NCI-H2171 (cell line): ENCODE measurements at places on chromosomes 1 and 21.

- no peak for DNase-seq
These were observed 10.9 kb downstream of the TMPRSS2 start for GRCh38 chr21:41497008-41497407.

- DNase-seq, result no peak
These were observed 20.5 kb upstream of the XPR1 start for GRCh38 chr1:180611016-180611930.

- DNase-seq, result no peak
These were observed 15.7 kb downstream of the SSR2 start for GRCh38 chr1:156004843-156005584.

- peak; percentile 16 for DNase-seq
These were observed 280.7 kb downstream of the LMX1A start for GRCh38 chr1:165075725-165076370.

GRCh38 chr1:184568148-184568547 lies 181.3 kb downstream of the C1orf21 start:
- DNase-seq, result no peak

DNA sequence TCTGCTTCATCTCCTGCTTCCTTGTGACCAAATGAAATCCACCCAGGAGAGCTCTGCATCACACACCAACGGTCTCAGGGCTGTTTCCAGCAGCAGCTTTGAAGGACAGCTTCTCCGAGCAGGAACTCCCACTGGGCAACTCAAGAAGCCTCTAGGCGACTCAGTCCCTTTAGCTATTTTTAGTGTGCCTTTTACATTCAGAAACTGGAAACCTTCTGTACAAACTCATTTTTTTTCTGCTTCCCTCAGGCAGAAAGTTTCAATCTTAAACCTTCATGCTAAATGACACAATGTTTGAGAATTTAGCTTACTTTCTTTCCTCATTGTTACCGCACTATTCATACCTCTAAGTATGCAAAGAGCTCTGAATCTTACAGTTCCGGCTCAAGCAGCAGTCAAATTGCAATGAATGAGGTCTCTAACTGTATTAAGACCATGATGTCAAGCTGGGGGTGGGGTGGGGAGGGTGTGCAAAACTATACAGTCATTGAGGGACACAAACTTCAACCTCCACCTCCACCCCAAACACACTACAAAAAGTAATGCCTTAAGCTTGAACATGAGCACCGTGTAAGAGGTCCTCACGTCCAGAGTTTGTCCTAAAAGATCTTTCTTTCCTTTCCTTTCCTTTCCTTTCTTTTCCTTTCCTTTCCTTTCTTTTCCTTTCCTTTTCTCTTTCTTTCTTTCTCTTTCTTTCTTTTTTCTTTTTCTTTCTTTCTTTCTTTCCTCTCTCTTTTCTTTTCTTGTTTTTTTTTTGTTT lies 16.4 kb upstream of the TARBP1 start:
- no peak for DNase-seq

DNA sequence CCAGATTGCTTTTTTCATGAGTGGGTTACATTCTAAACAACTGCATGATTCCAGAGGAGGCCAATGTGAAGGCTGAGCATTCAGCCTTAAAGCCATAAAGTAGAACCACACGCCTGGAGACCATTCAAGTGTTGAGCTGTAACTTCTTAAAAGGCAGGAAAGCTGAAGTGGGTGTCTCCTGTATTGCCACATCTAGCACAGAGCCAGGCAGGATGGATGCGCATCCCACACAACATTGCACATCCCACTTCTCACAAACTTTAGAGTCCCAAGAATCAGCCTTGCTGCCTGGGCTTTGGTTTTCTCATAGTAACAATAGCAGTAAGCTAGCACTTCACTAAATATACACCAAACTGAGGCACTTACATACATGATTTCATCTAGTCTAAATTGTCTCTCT lies 151.7 kb downstream of the DAB1 start:
- no peak for DNase-seq

GRCh38 chr1:27166929-27167328 lies 12.0 kb upstream of the SLC9A1 start:
- DNase-seq, result no peak

DNA sequence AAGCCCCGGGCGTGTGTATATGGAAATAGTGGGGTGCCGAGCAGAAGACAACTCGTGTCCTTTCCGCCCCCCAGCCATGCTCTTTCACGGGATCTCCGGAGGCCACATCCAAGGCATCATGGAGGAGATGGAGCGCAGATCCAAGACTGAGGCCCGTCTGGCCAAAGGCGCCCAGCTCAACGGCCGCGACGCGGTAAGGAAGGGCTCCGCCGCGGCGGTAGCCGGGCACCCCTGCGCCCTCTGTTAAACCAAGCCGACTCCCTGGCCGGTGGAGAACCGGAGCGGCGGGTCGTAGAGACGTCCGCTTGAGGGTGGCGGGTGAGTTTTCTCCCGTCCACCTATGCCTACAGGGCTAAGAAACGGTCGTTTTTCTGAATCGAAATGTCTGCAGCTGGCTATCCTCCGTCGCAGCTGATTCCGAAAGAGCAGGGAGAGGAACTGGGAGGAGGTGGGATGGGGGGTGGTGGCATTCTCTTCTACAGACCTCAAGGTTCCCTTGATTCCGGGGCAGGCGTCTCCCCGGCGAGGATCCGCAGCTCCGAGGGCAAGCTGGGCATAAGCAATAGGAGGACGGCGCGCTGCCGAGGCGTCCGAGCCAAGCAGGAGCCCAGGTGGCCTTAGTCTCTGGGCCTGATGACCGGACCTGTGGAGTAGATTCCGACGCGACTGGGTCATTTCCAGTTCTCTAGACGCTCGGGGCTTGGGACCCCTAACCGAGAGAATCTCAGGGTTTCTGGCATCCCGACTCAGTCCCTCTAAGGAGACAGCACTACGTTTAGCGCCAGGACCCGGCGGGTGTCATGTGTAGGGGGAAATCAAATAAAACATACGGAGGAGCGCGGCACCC lies 856 bp downstream of the LHX9 start:
- no peak for DNase-seq

GRCh38 chr21:44019568-44019958 lies 7.5 kb downstream of the TRAPPC10 start:
- no peak for DNase-seq

- no peak for DNase-seq
These were observed 1.9 kb downstream of the ITPKB start for GRCh38 chr1:226736908-226737818.

- DNase-seq, result no peak
These were observed 14.5 kb downstream of the SSU72 start for GRCh38 chr1:1560178-1560577.

DNA sequence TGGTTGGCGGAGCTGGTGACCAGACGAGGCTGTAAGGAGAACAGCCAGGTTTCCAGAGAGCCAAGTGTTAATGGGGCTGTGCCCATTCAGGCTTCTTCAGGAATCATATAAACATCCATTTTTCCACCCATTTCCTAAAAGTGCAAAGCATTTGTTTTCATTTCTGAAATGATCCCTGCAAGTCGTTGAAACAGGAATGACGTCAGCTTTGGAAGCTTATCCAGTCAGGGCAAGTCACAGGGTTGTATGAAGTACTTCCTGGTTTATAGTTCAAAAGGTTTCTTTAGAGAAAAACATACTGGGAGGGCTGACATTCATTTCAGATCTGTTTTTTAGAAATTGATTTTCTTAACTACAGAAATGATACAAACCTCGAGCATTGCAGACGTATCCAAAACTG lies 29.2 kb downstream of the IGSF5 start:
- no peak for DNase-seq

GRCh38 chr1:161952607-161953172 lies 71.0 kb downstream of the OLFML2B start:
- DNase-seq, result no peak

GRCh38 chr1:200306944-200307754 lies 102.7 kb downstream of the ZNF281 start:
- peak; percentile 17 for DNase-seq

GRCh38 chr1:109252893-109253802 lies 3.8 kb downstream of the CELSR2 start:
- no peak for DNase-seq

DNA sequence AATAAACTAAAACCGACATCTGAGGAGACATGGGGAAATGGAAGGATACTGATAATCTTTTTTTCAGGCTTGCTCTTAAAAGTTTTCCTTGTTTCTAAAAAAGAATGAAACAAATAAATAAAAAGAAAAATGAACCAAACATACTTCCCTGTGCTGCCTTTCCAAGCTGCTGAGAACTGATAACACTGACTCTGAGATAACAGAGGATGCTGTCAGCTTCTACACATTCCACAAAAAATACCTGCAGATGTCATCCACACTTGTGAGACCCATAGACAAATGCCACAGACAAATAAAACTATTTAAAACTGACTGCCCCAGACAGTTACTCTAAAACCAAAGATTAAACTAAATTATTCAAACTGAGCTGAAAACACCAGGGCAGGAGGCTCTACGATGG lies 12.0 kb upstream of the OR6K3 start:
- DNase-seq, result no peak

GRCh38 chr1:32538887-32539583 lies at the start of gene ZBTB8A:
Gene ZBTB8A, plus strand, starts transcription at chr1:32539427. Its CDS starts 53,505 bp downstream, at chr1:32592932.
- peak; percentile 44 for DNase-seq

DNA sequence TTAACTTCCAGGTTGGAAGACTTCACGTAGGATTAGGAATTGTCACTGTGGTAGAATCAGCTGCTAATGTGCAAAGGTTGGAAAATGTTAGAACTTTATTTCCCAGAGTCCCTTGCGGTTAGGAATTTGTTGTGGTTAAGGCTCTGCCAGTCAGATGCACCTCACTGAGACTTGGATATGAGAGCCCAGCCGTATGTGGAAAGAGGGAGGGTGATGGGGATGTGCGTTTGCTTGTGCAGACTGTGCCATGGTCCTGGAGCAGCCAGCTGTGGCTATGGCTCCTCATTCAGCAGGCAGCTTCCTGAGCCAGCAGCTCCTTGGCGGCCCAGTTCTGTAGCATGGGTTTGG lies 12.5 kb downstream of the S100A10 start:
- no peak for DNase-seq

- DNase-seq, result no peak
These were observed 373.7 kb downstream of the SRGAP2C start for GRCh38 chr1:121558514-121558913.

GRCh38 chr1:106536741-106537140 lies 519.7 kb upstream of the PRMT6 start:
- DNase-seq, result no peak

DNA sequence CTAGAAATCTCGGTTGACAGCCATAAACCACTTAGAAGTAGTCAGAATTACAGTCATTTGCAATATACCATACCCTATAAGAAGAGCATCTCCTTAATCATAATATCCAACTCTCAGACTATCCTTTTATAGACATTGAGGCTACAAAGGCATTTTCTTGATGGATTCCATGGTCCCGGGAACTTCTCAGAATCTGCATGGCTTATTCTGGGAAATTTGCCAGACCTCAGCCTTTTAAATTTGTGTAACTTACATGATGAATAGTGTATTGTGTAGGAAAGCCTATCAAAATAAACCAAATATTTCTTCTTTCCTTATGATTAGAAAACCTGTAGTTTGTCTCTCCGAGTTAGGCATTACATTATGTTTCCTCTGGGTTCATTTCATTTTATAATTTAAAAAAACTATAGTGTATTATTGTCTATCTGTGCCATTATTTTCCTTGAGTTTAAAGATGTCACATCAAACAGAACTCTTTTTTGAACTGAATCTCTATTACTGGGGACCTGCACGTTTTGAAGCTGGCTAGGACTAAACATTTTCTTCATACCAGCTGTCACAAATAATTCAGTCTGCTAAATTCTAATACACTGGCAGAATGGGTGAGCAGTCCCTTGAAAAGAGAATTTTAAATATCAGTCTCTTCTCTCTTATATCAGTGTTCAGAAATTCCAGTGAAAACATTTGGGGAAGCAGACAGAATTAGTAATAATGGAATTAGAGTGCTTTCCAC lies 102.9 kb downstream of the GABPA start:
- no peak for DNase-seq

DNA sequence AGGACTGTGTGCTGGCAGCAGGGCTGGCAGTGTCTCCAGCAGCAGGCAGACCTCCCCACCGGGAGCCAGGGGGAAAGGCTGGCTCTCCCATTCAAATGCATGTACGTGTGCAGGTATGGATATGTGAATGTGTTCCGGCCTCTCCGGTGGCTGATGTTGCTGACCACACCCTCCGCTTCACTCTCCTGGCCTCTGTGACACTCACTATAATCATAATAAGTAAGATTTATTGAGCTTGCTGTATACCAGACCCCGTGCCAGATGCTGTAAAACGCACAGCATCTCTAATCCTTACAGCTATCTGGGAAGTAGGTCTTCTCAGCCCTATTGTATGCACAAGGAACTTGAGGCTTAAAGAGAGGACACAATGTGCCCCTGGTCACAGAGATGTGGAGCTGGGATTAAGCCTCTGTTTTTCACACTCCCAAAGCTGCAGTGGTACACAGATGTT lies 20.5 kb upstream of the ARTN start:
- no peak for DNase-seq

- DNase-seq, result no peak
These were observed 5.7 kb upstream of the ZNF683 start for GRCh38 chr1:26378088-26378878.

- no peak for DNase-seq
These were observed 73.3 kb upstream of the SLC44A3 start for GRCh38 chr1:94746635-94747525.

GRCh38 chr1:101567582-101568189 lies 330.9 kb downstream of the S1PR1 start:
- DNase-seq, result peak; percentile 16

GRCh38 chr1:227299241-227299627 lies 19.1 kb downstream of the CDC42BPA start:
- DNase-seq, result no peak
